GM04503 (cell line): ENCODE measurements at places on chromosomes 4 and X.

GRCh38 chr4:162865102-162865501, 301.6 kb downstream of the NAF1 start:
- DNase-seq, result no peak

DNA sequence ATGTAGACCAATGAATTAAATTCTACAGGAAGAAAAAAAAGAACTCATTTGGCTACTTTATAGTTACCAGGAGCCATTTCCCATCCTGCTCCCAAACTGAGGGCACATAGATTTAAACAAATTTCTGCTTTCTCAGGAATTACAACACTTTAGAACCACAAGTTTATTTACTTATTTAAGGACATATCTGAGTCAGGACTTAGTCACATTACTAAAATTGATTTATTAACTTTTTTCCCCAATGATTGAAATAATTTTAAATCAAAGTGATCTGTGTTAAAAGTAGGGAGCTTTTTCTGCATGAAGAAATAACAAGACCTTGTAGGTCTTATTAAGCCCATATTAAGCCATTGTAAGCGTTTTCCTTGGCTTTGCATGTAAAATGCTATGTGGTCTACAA, 291.0 kb upstream of the HAND2 start:
- DNase-seq, result peak; percentile 27

- no peak for DNase-seq
Measured at GRCh38 chrX:24702362-24703184, 8.9 kb downstream of the POLA1 start.

DNA sequence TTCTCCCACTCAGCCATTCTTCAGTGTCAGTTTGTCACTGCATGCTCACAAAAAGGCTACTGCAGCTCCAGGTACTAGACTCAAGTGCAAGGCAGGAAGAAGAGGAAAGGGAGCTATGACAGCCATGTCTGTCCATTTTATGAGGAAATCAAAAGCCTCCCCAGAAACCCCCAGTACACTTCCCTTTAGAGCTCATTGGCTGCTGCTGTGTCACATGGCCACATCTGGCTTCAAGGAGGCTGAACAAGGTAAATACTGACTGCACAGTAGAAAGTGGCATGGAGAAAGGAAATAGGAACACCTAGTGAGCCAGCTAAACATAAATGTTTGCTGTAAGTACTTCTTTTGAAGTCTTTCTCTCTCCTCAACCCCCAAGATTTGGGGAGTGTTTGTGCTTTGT, 67.2 kb upstream of the FRAS1 start:
- no peak for DNase-seq

DNA sequence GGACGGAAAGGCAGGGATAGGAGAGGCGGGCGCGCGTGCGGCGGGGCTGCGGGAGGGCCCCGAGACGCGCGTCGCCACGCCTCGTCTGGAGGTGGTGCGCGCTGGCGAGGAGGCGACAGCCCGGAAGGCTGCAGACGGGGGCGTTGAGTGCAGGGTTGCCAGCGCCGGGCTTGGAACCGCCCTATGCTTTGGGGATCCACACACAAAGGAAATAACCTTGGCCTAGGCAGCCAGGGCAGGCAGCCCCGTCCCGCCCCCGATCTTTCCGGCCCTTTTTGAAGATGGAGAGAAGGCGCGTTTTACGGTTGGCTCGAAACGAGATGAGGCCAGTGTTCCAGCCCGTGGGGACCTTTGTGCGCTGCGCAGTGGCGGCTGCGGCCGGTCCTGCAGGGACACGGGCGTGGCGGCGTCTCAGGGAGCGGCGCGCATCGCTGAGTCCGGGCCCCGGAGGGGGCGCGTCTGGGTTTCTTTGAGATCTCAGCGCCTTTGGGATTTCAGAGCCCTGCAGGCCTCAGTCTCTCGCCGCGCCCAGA, 50.8 kb upstream of the TRIM2 start:
- no peak for DNase-seq
